Activated CD4-positive, alpha-beta T cell treated with anti-CD3 and anti-CD28 coated beads, Interleukin-2, amount 10 ng/mL, durations not matched to agents 7 days and 5 days (primary cell): ENCODE measurements at places on chromosomes 12 and 14.

DNA sequence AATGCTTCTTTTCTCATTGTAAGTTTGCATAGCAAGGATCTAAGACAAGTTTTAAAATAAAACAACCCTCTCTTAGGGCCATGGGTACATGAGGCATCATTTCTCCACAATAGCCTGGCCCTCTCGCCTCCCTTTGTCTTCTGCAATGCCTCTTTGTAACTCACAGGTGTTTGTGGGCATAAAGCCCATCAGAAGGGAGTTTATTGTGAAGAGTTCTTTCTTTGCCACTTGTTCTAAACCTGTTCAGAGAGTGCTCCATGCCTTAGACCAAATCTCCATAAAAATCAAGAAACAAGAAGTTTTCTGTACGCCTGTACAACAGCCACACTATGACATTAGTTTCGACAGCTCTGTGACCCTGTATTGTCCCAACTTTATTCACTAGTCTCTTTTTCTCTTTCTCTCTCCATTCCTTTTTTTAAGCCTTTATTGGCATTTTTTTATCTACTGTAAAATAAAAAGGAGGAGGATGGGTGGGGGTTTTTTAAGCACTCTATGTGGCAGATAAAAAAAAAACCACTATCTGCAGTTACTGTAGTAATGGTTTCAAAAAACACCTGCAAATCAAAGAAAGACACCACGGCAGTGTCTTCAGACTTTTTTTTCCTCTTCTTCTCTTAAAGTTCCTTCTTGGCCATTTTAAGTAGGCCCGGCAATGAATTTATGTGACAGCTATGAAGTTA lies 1.6 kb downstream of the C12orf42 start:
- H3K4me1 ChIP-seq = peaks cover 11% of the 10 kb centered on the region
- DNase-seq = no peak
- H3K36me3 ChIP-seq = no peaks in the 10 kb centered on the region
- H3K27me3 ChIP-seq = peaks cover 42% of the 10 kb centered on the region
- peak overlapping the region; percentile 64 for H3K4me3 ChIP-seq
- no peak overlapping the region for H3K27ac ChIP-seq

DNA sequence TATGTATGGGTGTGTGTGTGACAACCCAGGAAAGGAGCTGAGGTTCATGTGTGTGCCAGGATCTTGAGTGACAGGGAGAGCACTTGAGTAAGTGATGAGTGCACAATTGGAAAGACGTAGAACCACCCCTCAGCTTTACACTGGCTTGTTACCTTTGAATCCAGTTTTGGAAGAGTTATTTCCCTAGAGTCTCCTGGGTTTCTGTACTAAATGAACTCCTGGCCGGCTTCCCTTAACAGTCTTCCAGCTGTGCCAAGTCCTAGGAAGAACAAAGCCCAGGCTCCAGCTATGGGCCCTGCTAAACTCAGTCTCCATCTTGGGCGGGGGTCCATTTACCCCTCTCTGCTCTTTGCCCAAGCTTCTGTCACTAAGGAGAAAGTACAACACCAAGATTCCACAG lies 19.7 kb upstream of the NR1H4 start:
- peaks cover 7% of the 10 kb centered on the region for H3K27me3 ChIP-seq
- H3K4me1 ChIP-seq = no peaks in the 10 kb centered on the region
- no peaks in the 10 kb centered on the region for H3K36me3 ChIP-seq

GRCh38 chr14:104900639-104901512 lies 23.8 kb upstream of the PLD4 start:
- DNase-seq = no peak
- no peak overlapping the region for H3K4me3 ChIP-seq
- peaks cover 5% of the 10 kb centered on the region for H3K4me1 ChIP-seq
- H3K27ac ChIP-seq = no peak overlapping the region
- no peaks in the 10 kb centered on the region for H3K36me3 ChIP-seq

DNA sequence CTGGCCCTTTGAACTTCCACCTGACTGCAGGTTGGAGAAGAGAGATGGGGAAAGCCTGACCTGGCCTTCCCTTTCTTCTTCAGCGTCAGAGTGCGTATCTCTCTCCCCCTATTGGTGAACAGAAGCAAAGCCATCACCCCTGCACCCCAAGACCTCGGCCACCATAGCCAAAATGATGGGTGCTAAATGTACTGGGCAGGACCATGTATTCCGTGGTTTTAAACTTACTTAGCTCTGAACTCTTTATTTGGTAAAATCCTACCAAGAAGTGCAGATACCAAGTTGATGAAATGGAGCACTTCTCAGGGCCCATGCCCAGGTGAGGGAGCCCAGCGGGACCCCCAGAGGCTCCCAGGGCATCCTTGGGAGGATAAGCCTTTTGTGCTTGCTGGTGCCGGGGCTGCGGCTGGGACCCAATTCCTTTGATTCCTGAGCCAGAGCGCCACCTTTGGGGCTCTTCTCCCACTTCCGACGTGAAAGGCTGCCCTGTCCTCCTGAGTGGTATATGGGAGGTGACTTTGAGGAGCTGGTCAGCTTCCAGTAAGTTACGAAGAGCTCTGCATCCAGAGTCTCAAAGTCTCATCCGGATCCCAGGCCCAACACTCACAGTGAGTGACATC lies 9.4 kb downstream of the CCND2 start:
- H3K4me1 ChIP-seq = peaks cover 89% of the 10 kb centered on the region
- no peak for DNase-seq
- no peaks in the 10 kb centered on the region for H3K27me3 ChIP-seq
- peaks cover 81% of the 10 kb centered on the region for H3K36me3 ChIP-seq
- no peak overlapping the region for H3K4me3 ChIP-seq
- H3K27ac ChIP-seq = no peak overlapping the region

DNA sequence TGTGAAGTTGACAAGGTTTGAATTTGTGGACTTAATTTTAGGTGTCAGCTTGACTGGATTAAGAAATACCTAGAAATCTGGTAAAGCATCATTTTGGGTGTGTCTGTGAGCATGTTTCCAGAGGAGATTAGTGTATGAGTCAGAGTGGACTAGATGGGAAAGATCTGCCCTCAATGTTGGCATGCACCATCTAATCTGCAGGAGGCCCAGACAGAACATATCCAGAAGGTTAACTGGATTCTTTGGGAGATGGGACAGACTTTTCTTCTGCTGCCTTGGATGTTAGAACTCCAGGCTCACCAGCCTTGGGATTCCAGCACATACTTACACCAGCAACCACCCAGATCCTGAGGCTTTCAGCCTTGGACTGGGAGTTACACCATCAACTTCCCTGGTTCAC lies 14.1 kb downstream of the SGPP1 start:
- H3K36me3 ChIP-seq = peaks cover 50% of the 10 kb centered on the region
- H3K27ac ChIP-seq = no peak overlapping the region
- DNase-seq = no peak
- H3K4me1 ChIP-seq = peaks cover 29% of the 10 kb centered on the region
- H3K4me3 ChIP-seq = no peak overlapping the region

- H3K4me1 ChIP-seq = no peaks in the 10 kb centered on the region
- H3K36me3 ChIP-seq = no peaks in the 10 kb centered on the region
- H3K27ac ChIP-seq = no peak overlapping the region
- H3K27me3 ChIP-seq = no peaks in the 10 kb centered on the region
- H3K4me3 ChIP-seq = no peak overlapping the region
Measured at GRCh38 chr14:41285186-41285748, 321.4 kb upstream of the LRFN5 start.

GRCh38 chr12:77847680-77848431 lies 17.2 kb downstream of the NAV3 start:
- no peak overlapping the region for H3K4me3 ChIP-seq
- no peak for DNase-seq
- H3K36me3 ChIP-seq = no peaks in the 10 kb centered on the region
- H3K27ac ChIP-seq = no peak overlapping the region
- H3K27me3 ChIP-seq = no peaks in the 10 kb centered on the region
- peaks cover 3% of the 10 kb centered on the region for H3K4me1 ChIP-seq
